ENCODE measurements at places on chromosomes 13 and 19. TPM values are rescaled to one million over a fixed set of nuclear protein-coding genes. Genes with fewer than 3 reads are reported as not detected.

The KCTD4 gene
- total RNA-seq = not detected

The ZNF835 gene
- total RNA-seq = not detected

The SIGLEC11 gene
- not detected for total RNA-seq

The FIZ1 gene
- total RNA-seq = 4.0 TPM

The BORA gene
- total RNA-seq = 42.6 TPM

The ZNF565 gene
- 3.0 TPM for total RNA-seq

The PDCD2L gene
- total RNA-seq = 19.8 TPM

The GIPR gene
- not detected for total RNA-seq

The C19orf18 gene
- not detected for total RNA-seq

The ELSPBP1 gene
- total RNA-seq = not detected

The PRRG2 gene
- total RNA-seq = not detected

The ANKLE1 gene
- total RNA-seq = 0.46 TPM

The ZNF724 gene
- 0.82 TPM for total RNA-seq

The FAAP24 gene
- 7.2 TPM for total RNA-seq

The KLK4 gene
- total RNA-seq = not detected

The PODNL1 gene
- total RNA-seq = not detected

The ERICH6B gene
- total RNA-seq = not detected

Measured in MG63 (cell line).